Stimulated activated CD4-positive, alpha-beta T cell treated with anti-CD3 and anti-CD28 coated beads, Interleukin-1b, Interleukin-23, amount 100 ng/mL, for 1 hour (primary cell): ENCODE measurements at places on chromosomes 6 and 20.
A peak's percentile ranks its signal among the peaks of the same experiment; 100 is the strongest.

DNA sequence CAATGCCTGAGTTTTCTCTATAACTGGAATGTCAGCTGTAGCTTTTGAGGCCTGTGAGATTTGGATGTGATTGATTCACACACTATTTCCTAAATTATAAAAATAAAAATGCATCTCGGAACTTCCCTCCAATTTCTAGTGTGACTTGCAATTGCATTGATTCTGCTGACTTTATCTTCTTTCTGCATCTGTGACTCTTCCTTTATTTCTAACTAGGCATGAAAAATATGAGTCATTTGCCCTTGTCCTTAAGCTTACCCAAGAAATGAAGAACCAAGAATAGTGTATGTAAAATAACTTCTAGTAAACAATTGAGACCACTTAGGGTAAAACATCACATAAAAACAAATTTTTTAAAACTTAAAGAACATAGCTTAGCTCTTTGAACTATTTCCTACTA, 12.9 kb downstream of the OR2J2 start:
- no peak for DNase-seq

- no peak for DNase-seq
These were observed 362.1 kb downstream of the NRN1 start for GRCh38 chr6:5644523-5645185.

DNA sequence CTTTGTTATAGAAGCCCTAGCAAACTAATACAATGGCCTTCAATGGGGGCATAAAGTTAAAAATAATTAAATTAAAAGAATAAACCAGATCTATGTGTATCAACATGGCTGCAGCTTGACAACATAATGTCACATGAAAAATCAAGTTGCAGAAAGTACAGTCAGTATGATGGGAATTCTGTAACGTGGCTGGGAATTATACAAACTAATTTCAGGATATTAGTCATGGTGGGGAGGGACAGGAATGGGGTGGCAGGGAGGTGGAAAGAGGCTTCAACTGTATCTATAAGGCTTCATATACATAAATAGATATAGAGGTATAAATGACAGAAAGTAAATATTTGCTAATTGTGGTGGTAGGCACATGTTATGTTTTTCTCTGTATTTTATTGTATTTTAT, 107.1 kb downstream of the UNC5CL start:
- DNase-seq: no peak

GRCh38 chr6:5670811-5671561, 335.7 kb downstream of the NRN1 start:
- no peak for DNase-seq

DNA sequence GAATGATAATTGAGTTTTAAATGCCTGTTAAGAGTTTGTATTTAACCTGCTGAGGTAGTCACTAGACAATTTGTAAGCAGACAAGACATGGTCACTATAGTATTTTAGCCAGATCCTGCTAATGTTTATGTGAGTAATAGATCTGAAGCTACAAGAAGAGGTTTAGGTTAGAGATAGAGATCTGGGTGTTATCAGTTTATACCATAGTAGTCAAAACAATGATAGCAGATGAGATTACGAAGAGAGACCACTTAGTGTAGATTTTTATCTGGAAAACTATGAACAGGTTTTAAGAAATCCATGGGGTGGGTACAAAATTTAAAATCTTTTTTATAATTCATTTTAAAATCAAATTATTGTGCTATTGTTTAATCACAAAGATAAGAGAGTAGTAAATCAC, 47.5 kb downstream of the PHIP start:
- no peak for DNase-seq

DNA sequence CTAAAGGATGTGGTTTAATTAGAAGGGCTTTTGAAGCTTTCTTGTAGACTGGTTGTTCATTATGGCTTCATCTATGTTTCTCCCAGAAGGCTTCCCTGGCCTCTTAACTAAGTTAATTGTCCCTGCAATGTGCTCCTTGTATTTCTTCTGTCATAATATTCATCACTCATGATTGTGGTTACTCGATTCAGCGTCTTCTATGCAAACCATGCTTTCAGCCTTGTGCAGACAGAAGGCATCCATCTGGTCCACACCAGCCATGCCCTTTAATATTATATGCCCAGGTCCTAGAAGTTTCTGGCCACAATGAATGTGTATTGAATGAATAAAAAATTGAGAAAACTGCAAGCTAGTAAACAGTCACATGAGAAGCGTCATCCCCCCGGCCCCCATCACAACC, 163.2 kb downstream of the KHDC1L start:
- DNase-seq: no peak

DNA sequence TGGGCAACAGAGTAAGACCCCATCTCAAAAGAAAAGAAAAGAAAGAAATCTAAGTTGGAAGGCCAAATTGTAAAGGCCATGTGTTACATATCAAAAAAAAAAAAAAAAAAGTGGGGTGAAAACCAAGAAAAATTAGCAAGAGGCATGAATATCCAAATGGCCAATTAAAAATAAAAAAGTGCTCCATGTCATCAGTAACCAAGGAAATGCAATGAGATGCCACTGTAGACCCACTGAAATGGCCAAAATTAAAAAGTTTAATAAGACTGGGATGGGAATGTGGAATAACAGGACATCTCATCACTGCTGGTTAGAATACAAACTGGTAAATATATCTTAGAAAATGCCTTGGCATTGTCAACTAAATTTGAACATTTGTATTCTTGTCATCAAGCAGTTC, 30.1 kb upstream of the BCLAF1 start:
- no peak for DNase-seq

DNA sequence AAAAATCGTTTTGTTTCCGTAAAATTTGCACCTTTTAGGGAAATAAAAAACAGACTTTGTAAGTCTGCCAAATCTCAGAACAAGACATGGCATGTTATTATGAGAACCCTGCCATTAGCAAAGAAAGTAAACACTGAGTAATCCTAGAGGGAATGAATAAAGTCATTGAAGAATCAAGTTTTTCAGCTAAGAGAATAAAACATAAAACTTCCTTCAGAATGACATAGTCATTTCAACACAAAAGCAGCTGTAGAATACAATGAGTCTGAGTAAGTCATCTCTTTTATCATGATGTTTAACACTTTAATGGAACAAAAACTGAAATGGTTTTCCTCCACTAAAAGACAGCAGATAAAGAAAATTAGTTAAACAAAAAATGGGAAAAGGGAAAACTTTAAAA, 10.3 kb upstream of the DST start:
- DNase-seq: no peak

DNA sequence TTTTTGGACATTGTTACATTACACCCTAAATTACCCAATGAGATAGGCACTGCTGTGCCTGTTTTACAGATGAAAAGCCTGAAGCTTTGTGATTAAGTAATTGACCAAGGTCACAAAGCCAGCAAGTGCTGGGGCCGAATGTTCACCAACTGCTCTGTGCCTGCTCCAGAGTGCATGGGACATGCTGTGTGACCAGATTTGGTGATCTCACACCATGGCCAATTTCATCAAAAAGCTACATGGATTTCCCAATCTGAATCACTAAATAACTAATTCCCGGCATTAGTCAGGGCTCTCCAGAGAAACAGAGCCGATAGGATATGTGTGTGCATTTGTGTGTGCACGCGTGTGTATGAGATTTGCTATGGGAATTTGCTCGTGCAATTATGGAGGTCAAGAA, 228.3 kb upstream of the ECI2 start:
- no peak for DNase-seq

GRCh38 chr6:39829331-39829730, 37.2 kb downstream of the DAAM2 start:
- DNase-seq: no peak

DNA sequence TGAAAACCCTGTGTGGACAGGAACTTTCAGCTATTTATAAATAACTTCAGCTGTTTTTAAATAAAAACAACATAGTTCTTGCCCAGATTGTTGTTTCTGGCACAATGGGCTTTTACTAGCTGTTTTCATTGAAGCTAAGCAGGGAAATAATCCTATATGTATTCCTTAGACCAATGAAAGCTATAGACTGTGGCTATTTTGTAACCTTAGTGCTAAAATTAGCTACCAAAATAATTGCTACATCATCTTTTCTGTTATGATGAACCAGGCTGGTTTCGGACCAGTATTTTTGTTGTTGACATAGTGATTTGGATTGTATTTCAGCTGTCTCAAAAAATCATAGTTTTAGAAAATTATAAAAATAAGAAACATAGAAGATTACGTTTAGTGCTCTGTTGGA, 13.7 kb downstream of the PHF3 start:
- no peak for DNase-seq

DNA sequence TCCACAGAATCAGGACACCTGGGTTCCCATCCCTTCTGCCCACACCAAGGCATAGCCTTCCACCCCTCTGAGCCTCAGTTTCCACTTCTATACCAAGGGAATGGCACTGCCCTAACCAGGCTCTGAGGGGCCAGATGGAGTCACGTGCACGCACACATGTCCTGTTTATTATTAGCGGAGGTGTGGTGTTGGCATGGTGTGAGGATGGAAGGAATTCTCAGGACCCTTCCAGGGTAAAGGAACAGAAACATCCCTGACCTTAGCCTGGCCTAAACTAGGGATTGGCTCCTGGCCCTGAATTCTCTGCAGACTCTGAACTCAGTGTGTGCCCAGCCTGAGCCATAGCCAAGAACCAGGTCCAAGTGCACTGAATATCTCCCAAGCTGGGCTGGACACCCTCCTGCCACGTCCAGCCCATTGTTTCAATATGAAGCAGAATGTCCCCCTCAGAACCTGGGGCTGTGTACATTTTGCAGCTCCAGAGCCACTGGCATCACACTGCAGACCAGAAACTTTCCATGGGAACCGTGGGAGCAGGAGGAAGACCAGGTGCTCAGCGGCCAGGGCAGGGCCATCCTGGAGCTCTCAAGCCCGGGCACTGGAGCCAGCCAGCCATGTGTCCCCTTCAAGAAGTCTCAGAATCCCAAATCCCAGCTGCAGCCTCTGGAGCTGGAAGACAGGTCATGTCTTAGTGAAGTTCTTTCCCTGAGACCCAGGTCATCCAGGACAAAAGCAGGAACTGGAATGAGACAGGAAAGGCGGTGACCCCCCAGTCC, 208.4 kb downstream of the ANKRD60 start:
- no peak for DNase-seq

GRCh38 chr6:56865081-56865875, 89.6 kb upstream of the BEND6 start:
- no peak for DNase-seq

DNA sequence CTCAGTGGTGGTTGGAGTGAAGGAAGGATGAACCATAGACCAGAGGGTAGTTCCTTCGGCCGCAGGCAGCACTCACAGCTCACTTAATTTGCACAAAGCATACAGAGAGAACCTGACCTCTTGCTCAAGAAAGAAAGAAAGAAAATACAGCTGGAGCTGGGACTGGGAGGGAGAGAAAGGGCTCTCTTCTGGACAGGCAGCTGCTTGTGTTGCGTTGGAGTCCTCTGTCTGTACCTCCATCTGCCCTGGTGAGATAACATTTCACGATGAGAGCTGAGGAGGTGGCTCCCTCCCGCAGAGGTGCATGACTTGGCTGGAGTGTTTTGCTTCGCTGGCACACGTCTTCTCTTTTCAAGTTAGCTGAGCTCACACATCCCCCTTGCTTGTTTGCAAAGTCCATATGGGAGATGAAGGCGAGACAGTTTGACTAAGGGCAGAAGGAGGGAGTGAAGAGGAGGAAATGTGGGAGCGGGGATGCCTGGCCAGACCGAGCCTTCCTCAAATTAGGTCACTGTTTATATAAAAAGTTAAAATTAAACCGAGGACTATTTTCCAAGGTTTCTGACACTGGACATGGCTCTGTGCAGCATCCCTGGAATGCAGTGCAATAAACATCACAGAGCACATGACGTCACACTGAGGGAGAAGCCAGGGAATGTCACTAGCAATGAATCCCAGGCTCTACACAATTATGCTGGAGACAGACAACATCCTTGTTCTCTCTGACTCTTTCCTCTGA, 359.4 kb downstream of the CD83 start:
- DNase-seq: no peak

DNA sequence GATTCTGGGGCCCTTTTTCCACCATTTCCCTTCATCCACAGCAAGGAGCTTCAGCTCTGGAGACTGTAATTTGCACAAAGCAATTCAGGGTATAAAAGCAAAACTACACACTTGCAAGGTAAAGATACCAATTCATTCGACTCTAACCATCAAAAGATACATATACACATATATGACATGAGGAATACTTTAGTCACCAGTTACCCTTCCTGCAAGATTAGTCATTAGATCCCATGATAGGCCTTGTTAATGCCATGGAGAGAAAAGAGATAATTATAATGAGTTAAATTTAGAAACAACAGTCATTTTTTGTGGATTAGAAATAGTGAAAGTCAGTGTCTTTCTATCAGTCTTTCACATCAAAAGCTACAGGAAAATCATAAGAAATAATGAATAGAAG, 204.2 kb downstream of the KCNQ5 start:
- no peak for DNase-seq

GRCh38 chr6:63943826-63944225, 308.2 kb downstream of the PHF3 start:
- DNase-seq: no peak

GRCh38 chr20:49659056-49659455, 54.6 kb downstream of the B4GALT5 start:
- DNase-seq: no peak

GRCh38 chr6:21180155-21180554, 413.4 kb upstream of the SOX4 start:
- no peak for DNase-seq

- no peak for DNase-seq
These were observed 8.3 kb downstream of the ELOVL2 start for GRCh38 chr6:11035616-11036350.

- DNase-seq: no peak
These were observed 35.5 kb upstream of the ZNF133 start for GRCh38 chr20:18252597-18253451.

DNA sequence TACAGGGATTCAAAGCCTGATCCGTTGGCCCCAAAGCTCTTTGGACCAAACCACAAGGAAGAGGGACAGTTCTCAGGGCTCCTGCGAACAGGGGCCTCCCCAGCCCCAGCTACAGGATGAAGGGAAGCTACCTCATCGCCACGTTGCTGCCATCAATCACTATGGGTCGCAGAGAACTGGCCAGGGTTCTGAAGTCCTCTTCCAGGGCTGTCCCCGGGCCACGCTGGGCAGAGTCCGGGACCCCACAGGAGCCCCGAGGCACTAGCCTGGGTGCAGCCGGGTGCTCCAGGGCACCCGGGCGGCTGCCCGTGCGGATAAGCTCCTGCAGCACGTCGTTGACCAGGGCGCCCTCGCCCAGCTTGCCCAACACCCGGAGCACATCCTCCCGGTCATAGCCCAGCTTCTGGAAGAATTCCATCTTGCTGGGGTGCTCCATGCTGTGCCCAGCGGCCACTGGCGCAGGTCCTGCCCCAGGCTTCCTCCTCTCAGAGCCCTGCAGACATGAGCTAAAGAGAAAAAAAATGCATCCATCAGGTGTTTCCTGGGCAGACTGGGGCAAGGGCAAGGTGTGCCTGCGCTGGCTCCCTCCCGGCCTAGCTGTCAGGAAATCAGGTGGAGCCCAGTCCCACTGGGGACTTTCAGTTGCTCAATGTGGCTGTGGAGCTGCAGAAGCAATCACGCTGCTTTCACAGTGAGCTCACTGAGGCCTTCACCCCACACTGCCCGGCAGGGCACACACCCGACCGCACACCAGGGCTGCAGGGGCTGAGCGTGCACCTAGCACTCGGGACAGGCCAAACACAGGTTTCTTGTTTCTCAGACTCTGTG, 10.5 kb downstream of the ZC3H12D start:
- DNase-seq: no peak

GRCh38 chr6:11317885-11318771, 85.7 kb upstream of the NEDD9 start:
- peak; percentile 36 for DNase-seq
